ENCODE measurements at places on chromosomes 2 and 18.

DNA sequence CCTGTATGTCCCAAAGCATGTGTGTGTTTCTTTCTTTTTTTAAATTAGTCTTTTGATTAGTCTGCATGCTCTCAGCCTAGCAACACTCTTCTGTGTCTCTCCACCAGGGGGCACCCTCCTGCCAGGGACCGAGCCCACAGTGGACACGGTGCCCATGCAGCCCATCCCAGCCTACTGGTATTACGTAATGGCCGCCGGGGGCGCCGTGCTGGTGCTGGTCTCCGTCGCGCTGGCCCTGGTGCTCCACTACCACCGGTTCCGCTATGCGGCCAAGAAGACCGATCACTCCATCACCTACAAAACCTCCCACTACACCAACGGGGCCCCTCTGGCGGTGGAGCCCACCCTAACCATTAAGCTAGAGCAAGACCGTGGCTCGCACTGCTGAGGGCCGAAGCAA lies 93.8 kb downstream of the NRP2 start:
- no peak for DNase-seq

- no peak for DNase-seq
Measured at GRCh38 chr2:176461098-176461808, 192.0 kb downstream of the MTX2 start.

- DNase-seq = no peak
Measured at GRCh38 chr2:209525834-209526281, 102.0 kb downstream of the MAP2 start.

DNA sequence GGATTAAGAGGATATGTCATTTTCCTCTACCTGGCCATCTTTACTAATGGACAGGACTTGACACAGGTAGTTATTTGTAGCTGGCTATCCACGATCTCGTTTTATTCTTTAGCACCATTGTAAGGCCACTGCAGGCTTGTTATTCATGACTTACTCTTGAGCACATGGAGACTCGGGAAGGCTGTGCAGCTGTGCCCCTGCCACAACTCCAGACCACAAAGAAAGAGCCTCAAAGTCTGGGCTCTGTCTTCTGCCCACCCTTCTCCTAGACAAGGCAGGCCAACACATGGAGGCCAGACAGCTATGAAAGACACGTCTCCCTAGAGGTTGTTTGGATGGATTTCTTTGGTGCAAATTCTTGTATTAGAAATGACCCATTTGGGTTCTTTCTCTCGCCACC lies 133.8 kb downstream of the NAPG start:
- DNase-seq = no peak

DNA sequence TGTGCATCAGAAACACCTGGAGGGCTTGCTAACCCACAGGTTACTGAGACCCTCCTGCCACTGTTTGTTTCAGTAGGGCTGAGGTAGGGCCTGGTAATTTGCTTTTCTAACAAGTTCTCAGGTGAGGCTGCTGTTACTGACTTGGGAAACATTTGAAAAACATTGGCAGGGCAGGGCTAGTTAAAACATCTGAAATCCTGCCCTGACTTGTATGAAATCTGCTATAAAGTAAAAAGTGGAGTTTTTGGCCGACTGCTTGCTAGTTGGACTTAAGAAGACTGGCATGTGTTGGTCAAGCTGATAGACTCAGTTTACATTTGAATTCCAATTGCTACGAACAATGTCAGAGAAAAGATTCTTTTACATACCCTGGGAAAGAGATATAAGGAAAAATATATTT lies 111.6 kb upstream of the DLX2 start:
- DNase-seq = no peak

DNA sequence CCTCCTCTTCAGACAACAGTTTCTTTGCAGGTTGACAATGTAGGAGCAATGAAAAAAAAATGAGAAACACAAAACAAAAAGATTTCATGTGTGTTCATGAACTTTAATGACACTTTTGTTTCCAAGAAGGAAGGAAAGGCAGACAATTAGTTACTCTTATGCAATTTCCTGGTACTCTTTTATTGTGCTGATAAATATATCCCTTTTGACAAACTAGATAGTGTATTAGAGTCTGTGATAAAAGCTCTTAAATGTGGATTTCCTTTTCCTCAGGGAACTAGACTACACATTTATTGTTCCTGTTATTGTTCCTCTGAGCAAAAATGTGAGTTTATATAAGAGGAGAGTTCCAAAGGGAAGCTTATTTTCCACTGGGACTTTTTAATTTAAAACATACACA lies 188.7 kb upstream of the NRXN1 start:
- no peak for DNase-seq

- no peak for DNase-seq
Measured at GRCh38 chr2:41495050-41495449, 552.8 kb upstream of the PKDCC start.

DNA sequence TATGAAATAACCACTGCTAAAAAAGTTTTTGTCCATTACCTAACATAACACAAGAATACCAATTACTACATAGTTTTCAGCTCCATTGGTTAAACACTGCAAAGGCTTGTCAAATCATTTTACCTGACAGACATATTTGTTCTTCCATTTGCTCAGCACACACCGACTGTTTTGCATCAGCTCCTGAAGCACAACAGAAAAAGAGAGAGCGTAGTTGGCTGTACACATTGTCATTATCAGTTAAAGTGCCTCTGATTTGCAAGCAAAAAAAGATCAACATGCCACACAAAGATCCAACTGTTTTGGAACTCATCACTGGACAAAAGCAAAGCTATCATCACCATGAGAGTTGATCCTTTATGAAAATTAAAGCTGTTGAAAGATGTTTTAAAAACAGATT lies 103.8 kb downstream of the WDPCP start:
- DNase-seq = no peak

GRCh38 chr18:9697121-9697520 lies 11.0 kb upstream of the RAB31 start:
- DNase-seq = no peak

DNA sequence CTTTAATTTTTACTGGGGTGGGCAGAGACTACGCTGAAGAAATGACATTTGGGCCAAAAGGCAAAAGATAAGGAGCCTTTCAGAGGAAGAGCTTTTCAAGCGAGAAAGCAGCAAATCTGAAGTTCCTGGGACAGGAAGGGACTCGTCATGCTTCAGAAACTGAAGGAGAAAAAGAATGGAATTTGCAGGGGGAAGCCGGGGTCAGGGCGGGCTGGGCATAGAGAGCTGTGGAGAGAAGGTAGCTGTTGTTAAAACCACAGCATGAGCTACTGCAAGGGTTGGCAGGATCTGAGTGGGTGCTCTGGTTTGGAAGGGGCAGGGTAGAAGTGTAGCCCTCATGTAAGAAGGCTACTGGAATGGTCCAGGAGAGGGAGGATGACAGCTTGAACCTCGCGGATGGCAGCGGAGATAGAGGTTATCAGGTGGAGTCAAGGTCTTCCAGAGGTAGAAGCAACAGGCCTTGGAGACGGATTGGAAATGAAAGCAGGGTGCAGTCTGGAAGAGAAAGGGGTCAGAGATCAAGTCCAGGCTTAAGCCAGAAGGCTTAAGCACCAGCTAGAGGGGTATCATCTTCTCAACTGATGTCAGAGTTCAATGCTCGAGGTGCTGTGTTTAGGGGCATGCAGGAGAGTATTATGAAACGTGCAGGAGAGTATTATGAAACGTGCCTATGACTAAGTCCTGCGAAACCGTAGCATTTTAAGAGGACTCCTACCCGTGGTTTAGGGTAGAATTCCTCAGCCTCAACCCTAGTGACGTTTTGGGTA lies 18.9 kb downstream of the ATP8B1 start:
- no peak for DNase-seq

- DNase-seq = no peak
Measured at GRCh38 chr2:151347906-151348305, 9.5 kb upstream of the TNFAIP6 start.

DNA sequence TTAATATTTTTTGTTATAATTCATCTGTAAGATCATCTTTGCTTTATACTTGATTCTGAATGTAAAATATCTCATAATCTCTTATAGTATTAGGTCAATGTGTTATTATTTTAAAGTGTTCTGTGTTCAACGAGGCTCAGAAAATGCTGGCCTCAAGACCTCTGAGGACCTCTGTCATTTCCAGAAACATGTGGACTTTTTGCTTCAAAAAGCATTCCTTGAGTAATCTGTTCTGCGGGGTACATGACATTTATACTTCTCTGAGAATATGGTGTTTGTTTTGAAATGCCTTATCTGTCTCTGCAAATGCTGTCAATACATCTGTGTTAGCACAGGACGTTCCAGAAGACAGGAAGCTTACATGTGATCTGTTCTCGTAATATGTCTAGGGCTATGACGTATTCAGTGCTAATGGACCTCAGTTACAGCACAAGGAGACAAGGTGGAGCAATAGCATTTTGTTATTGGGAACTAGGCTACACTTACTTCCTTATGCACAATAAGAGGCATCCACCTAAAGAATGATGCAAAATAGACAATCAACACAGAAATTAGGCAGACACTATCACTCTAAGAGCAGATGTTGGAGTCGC lies 37.6 kb upstream of the IL1RL1 start:
- DNase-seq = no peak

DNA sequence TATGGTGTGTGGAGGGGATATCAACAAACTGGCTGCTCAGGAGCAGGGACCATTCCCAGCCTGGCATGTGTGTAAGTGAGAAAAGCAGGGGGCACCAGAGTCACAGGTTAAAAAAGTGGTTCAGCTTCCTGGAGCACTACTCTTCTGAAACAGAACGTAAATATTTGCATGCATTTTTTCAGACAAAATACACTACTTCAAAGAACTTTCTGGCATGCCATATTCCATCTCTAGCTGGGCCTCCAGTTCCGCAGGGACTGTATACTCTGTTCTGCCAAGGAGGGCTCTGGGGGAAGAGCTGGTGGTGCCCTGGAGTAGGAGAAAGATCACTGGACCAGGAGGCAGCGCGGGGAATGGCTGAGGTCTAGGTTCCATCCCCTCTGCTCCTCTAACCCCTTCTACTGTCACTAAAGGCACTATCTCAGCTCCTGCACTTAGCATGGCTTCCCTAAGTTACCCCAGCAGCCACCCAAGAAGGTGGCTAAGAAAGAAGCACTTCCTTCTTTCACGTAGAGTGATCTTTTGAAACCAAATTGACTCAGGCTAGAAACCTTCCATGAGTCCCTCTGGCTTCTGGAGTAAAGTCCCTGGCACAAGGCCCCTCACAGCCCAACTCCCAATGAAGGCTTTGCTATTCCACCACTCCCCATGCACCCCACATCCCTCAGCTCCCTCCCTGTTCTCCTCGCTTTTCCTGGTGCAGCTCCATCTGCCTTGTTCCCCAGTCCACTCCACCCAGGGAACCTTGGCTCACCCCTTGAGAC lies 57.6 kb upstream of the CABLES1 start:
- DNase-seq = no peak

DNA sequence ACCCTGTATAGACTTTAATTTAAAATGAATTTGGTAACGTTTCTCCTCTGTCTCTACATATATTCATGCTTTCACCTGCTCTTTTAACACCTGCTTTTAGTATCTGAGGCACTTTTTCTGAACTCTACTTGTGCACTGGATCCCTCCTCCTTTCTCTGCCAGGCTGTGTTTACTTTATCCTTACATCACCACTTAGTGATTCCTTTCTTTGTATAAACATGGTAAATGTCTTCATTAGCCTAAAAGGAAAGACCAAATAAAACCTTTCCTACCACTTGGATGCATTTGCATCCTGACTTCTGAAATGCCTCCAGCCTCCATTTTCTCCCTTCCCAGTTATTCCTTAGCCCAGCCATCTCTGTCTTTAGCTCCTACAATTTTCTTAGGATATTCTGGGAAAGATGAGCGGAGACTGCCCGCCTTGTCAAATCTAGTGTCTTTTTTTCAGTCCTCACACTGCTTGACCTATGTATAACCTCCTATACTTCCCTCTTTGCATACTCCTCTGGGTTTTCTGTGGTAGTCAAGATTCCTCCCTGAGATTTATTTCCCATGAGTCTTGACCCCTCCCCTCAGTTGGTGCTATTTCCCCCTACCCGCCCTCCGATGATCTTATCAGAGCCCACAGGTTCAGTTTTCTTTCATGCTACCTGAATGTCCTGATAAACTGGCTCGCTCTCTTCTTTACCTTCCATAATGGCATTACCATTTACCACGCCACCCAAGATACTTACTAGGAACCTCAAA lies 44.8 kb downstream of the REL start:
- no peak for DNase-seq

DNA sequence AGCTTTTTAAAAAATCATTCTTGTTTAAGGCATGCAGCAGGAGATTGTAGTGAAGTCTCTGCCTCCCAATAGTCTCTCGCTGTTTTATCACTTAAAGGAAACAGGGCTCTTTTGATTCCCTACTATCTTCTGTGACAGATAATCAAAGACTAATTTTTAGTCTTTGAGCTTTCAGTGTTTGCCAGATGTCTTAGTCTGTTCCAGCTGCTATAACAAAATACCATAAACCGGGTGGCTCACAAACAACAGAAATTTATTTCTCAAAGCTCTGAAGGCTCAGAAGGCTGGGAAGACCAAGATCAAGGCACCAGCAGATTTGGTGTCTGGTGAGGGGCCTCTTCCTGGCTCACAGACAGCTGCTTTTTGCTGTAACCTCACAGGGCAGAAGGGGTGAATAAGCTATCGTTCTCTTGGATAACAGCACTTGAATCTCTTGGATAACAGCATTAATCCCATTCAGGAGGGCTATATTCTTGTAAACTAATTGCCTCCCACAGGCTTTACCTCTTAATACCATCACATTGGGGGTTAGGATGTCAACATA lies 37.8 kb upstream of the STAT4 start:
- no peak for DNase-seq

- no peak for DNase-seq
Measured at GRCh38 chr2:65062843-65063825, 6.9 kb downstream of the CEP68 start.

- no peak for DNase-seq
Measured at GRCh38 chr2:190529486-190530247, 4.9 kb downstream of the NEMP2 start.

DNA sequence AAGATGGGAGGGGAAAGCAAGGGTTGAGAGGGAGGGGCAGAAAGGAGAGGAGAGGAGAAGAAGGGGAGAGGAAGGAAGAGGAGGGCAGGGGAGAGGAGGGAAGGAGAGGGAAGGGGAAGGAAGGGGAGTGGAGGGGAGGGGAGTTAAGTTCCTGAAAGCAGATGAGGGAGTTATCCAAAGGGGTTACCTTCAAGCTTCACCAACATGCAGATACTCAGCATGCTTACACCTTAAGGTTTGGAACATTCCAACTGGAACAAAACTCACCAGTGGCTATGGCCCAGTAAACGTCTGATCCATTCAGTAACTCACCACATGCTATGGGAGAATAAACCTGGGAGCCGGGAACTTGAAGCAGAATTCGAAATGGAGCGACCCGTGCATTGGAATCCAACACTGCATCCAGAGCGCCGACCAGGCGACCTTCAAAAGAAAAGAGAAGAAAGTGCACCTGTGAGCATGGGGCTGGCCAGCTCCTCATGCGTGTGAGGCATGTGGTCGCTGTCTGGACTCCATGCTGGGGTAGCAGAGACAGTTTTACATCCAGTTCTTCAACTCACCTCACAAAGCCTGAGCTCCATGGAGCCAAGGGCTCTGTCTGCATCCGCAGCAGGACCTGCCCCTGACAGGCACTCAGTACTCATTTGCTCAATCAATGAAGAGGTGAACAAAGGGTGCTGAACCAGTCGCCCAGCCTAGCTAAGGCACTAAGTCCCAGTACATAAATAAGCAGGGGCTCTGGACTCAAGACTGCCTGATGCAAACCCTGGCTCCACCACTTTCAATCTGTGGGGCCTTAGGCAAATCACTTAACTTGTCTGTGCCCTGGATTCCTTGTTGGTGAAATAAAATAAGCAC lies 61.0 kb downstream of the TBC1D8 start:
- no peak for DNase-seq

Data from NCI-H2081 treated with DMSO at 0.1 percent for 48 hours (cell line).